Activated CD8-positive, alpha-beta memory T cell treated with anti-CD3 and anti-CD28 coated beads, Interleukin-2, amount 50 U/mL, for 48 hours (primary cell): ENCODE measurements at places on chromosomes 6 and 20.

GRCh38 chr6:140809694-140810101, 1323.0 kb upstream of the GJE1 start:
- DNase-seq = no peak

- DNase-seq = no peak
These were observed 136.9 kb downstream of the CD83 start for GRCh38 chr6:14254505-14254904.

GRCh38 chr6:116136933-116137340, 11.0 kb upstream of the COL10A1 start:
- DNase-seq = no peak

DNA sequence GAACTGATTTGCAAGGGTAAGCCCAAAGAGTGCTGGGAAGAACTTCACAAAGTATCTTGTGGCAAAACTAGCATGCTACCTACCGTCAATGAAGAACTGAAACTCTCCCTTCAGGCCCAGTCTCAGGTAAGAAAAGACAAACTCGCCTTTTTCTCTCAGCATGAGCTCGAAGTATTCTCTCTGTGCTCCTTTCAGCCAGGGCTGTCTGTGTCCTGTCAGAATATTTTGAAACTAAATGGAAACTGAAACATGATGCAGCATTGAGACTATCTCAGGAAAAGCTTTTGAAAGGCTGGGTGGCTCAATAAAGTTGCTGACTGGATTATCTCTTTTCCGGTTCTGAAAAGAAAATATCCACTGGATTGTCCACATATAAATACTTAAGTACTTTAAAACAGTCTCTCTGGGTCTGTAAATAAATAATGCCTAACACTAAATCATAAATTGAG, 696 bp downstream of the CALHM5 start:
- no peak for DNase-seq

- peak; percentile 40 for DNase-seq
These were observed 193.1 kb downstream of the DLL1 start for GRCh38 chr6:170097505-170098427.

DNA sequence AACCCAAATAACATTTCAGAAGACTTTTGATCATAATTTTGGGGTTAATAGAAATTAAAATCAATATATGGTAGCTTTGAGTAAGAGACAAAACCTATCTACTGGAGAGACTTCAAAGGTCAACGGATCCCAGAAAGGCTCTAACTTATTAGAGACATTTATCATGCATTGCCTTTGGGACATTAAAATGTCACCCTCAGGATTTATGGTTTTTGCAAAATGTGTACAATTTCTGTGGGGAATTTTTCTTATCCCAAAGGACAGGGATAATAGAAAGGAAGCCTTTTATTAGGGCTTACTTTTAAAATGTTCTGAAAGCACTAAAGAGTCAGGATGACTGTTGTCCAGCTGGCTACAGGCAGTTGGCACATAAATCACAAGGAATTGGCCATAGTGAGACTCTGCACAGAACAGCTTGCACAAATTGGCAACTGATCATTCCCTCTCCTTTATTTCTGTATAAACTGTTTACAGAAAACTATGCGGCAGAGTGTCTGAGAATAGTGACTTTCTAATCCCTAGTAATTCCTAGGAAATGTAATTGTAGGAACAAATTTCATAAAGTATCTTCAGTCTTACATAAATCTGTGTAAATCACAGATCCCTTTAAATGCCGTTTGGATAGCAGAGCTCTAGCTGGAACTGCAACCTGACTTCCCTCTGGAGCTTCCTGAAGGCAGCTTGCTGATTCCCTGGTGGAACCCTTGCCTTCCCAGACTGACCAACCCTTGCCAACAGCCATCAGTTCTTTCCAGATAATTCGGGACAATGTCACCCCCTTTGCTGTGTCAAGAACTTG, 201.1 kb upstream of the PREP start:
- no peak for DNase-seq

DNA sequence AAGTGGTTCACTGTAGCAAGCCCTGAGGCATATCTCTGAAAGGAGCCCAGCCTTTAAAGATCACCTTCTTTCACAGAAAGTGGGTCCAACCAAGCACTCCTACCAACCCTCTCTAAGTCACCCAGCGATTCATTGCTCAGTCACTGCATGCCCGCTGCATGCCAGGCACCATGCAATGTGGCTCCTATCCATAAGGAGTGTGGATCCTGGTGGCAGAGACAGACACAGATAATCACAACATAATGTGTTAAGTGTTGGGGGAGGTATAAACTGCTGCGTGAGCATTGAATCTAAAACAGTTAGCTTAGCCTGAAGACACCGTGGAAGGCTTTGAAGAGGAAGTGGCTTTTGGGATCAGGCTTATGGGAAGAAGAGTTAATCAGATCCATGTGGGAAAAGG, 659.5 kb downstream of the PTPRT start:
- DNase-seq = no peak
